ENCODE measurements at places on chromosomes 12 and 14. TPM values are rescaled to one million over a fixed set of nuclear protein-coding genes. Genes with fewer than 3 reads are reported as not detected.

- no peaks in the 10 kb centered on the region for H3K36me3 ChIP-seq
- H3K27me3 ChIP-seq = no peaks in the 10 kb centered on the region
- no peak for DNase-seq
- no peak overlapping the region for H3K27ac ChIP-seq
- H3K4me1 ChIP-seq = no peaks in the 10 kb centered on the region
These were observed 6.3 kb upstream of the USP44 start for GRCh38 chr12:95557625-95558024.

- peak overlapping the region; percentile 98 for H3K27ac ChIP-seq
- H3K27me3 ChIP-seq = no peaks in the 10 kb centered on the region
- peaks cover 24% of the 10 kb centered on the region for H3K4me1 ChIP-seq
- peak overlapping the region; percentile 50 for H3K4me3 ChIP-seq
These were observed 904 bp upstream of the FAM177A1 start for GRCh38 chr14:35044939-35045797.

- H3K27me3 ChIP-seq = no peaks in the 10 kb centered on the region
- H3K36me3 ChIP-seq = no peaks in the 10 kb centered on the region
- H3K4me3 ChIP-seq = no peak overlapping the region
- H3K27ac ChIP-seq = no peak overlapping the region
These were observed 950.1 kb downstream of the VRK1 start for GRCh38 chr14:97747316-97747715.

- H3K27me3 ChIP-seq = no peaks in the 10 kb centered on the region
- H3K27ac ChIP-seq = no peak overlapping the region
- H3K4me1 ChIP-seq = no peaks in the 10 kb centered on the region
- no peaks in the 10 kb centered on the region for H3K36me3 ChIP-seq
- no peak for DNase-seq
These were observed 11.0 kb downstream of the GPR135 start for GRCh38 chr14:59454139-59454538.

Gene PELI2
- total RNA-seq = 13.6 TPM
